ENCODE measurements at places on chromosomes 4 and X.
A peak's percentile ranks its signal among the peaks of the same experiment; 100 is the strongest.

DNA sequence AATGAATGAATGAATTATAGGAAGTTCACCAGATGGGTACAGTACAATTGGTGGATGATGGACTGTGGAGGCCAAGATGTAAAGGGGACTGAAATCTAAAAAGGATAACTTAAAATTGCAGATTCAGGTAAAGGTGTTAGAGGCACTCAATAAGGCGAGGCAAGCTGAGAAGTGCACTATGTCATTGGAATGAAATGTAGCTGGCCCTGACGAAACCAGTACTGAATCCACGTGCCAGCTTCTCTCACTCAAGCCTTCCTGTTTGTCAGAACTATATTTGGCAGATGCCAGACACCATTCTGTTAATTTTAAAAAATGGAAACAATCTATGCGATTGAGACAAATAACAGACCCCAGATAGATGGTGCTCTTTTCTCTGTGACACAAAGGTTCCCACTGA, 1039.1 kb upstream of the TENM3 start:
- H3K27me3 ChIP-seq, result no peaks in the 10 kb centered on the region
- H3K27ac ChIP-seq, result no peak overlapping the region
- no peak for DNase-seq
- no peak overlapping the region for H3K4me3 ChIP-seq
- H3K4me1 ChIP-seq, result no peaks in the 10 kb centered on the region
- H3K36me3 ChIP-seq, result no peaks in the 10 kb centered on the region

DNA sequence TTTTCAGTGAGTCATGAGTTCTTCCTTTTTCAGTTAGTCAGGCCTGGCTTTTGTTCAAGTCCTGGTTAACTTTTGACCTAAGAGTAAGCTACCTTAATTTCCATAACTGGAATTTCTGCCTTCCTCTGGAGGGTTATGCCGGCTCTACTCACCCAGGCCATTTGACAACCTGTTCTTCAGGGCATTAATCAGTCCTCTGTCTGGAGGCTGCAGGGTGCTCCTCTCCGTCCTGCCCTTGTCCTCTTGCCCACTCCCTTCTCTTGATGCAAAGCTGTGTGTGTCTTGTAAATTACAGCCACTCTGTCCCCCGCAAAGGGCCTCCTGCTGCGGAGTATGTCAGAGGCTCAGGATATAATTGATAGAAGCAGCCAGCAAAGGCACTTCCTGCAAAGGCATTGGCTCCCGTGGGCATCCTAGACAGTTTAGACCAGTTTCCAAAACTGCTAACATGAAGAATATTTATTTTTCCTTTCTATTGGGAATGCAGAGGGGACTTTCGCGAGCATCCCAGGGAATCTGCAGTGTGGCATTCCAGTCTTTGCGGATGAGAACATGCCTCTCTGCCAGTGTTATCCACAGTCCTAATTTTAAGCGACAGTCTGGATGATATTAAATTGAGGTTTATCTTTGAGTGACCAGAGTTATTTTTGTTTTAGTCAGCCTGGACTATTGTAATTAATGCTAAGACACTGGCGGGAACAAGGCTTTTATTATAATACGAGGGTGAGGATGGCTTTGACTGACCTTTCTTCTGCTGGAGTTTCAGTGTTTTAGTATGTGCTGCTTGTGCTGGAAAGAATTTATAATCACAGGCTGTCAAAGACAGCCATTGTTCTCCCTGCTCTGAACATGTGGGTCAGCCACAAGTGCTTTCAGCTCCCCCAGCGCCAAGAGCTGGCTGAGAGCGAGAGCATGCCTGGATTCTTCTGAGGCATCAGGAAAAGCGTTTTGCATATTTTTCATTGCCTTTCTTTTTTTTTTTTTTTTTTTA, 74.2 kb downstream of the LIMCH1 start:
- H3K27ac ChIP-seq, result peak overlapping the region; percentile 26
- no peaks in the 10 kb centered on the region for H3K27me3 ChIP-seq
- no peaks in the 10 kb centered on the region for H3K36me3 ChIP-seq
- peaks cover 4% of the 10 kb centered on the region for H3K4me1 ChIP-seq

GRCh38 chr4:36794716-36795115, 449.8 kb upstream of the NWD2 start:
- no peaks in the 10 kb centered on the region for H3K36me3 ChIP-seq
- H3K27ac ChIP-seq, result no peak overlapping the region
- no peak overlapping the region for H3K4me3 ChIP-seq
- DNase-seq, result no peak
- H3K4me1 ChIP-seq, result no peaks in the 10 kb centered on the region

GRCh38 chrX:70554081-70554480, 109.4 kb downstream of the DLG3 start:
- no peaks in the 10 kb centered on the region for H3K27me3 ChIP-seq
- no peak for DNase-seq
- no peaks in the 10 kb centered on the region for H3K4me1 ChIP-seq

DNA sequence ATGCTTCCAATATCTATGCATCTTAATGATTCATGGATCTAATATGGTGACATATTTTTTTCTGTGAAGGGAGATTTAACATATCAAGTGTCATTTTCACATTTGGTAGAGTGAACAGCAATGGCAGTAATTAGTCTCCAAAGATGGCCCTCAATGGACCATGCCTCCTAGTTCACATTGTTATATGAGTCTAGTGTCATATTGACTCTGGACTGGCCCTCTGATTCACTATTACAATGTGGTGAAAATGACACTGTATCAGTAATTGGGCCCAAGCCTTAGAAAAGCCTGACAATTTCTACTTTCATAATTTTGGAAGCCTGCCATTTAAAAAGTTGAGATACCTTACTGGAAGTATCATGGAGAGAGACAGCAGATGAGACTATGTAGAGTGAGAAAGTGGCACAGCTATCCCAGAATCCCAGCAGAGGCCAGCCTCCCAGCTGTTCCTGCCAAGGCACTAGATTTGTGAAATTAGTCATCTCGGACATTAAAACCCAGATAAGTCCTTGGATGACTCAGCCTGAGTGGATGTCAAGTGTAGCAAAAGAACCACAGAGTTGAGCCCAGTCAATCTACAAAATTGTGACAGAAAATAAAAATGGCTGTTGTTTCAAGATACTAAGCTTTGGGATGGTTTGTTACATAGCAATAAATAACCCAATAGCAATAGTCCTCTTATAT, 68.4 kb downstream of the ARHGEF38 start:
- H3K27ac ChIP-seq, result no peak overlapping the region
- no peaks in the 10 kb centered on the region for H3K4me1 ChIP-seq
- no peak for DNase-seq
- no peaks in the 10 kb centered on the region for H3K36me3 ChIP-seq

- no peaks in the 10 kb centered on the region for H3K27me3 ChIP-seq
- no peak overlapping the region for H3K27ac ChIP-seq
- DNase-seq, result no peak
- no peaks in the 10 kb centered on the region for H3K36me3 ChIP-seq
- no peak overlapping the region for H3K4me3 ChIP-seq
- no peaks in the 10 kb centered on the region for H3K4me1 ChIP-seq
These were observed 254.4 kb upstream of the FAT4 start for GRCh38 chr4:125060376-125060775.

DNA sequence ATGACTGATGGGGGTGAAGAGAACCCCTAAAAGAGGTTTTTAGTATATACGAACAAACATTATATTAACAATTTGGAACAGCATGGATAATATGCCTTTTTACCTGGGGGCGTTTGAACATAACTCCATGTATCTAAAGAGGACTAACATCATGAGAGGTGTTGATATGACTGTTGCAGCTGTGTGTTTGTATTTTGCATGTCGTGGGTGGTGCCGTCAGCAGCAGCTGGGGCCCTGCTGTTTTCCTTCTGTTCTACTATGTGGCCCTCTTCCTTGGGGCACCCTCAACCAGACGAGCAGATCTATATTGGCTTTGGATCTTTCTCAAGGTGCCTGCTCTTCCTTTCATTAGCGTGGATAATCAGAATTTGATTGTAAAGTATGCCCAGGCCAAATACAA, 11.2 kb downstream of the GBA3 start:
- no peak overlapping the region for H3K4me3 ChIP-seq
- H3K4me1 ChIP-seq, result no peaks in the 10 kb centered on the region
- no peaks in the 10 kb centered on the region for H3K27me3 ChIP-seq

- H3K4me1 ChIP-seq, result no peaks in the 10 kb centered on the region
- no peaks in the 10 kb centered on the region for H3K36me3 ChIP-seq
- DNase-seq, result no peak
These were observed 400.7 kb downstream of the ZNF674 start for GRCh38 chrX:46144566-46144965.

- no peaks in the 10 kb centered on the region for H3K4me1 ChIP-seq
- H3K4me3 ChIP-seq, result no peak overlapping the region
- peak; percentile 31 for DNase-seq
- no peaks in the 10 kb centered on the region for H3K36me3 ChIP-seq
- H3K27me3 ChIP-seq, result no peaks in the 10 kb centered on the region
- no peak overlapping the region for H3K27ac ChIP-seq
These were observed 66.3 kb downstream of the SRPX start for GRCh38 chrX:38154340-38154739.

DNA sequence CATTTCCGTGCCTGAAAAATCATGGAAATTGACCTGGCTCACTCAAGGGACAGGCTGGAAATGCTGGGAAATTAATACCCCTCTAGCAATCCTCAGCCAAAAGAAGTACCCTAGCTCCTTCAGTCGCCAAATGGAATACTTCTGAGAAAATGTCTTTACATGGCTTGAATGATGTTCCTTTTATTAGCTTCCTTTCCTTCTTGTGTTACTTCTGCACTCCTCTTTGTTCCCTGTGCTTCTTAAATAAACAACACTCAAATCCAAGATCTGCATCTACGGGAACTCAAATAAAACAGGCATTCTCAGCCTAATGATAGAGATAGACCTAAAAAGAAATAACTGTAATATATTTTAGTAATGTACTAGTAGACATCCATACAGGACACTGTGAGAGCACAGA, 36.1 kb downstream of the SPARCL1 start:
- no peak for DNase-seq
- H3K27me3 ChIP-seq, result no peaks in the 10 kb centered on the region
- no peak overlapping the region for H3K27ac ChIP-seq
- H3K4me1 ChIP-seq, result no peaks in the 10 kb centered on the region

DNA sequence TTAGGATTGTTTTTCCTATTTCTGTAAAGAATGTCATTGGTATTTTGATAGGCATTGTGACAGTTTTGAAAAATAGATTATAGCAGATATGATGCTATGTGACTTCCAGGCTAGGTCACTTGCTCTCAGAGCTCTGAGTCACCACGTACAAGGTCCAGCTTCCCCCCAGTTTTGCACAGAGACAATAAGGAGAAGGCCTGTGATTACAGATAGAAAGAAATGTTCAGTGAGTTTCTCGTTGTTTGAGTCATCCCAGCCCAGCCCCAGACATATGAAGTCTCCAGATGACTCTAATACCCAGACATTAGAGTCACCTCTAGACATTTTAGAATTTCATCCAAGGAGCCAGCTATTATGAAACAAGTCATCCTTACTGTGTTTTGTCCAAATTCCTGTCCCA, 57.2 kb downstream of the MFAP3L start:
- DNase-seq, result no peak
- no peak overlapping the region for H3K27ac ChIP-seq
- no peaks in the 10 kb centered on the region for H3K36me3 ChIP-seq
- H3K27me3 ChIP-seq, result no peaks in the 10 kb centered on the region
- H3K4me3 ChIP-seq, result no peak overlapping the region

DNA sequence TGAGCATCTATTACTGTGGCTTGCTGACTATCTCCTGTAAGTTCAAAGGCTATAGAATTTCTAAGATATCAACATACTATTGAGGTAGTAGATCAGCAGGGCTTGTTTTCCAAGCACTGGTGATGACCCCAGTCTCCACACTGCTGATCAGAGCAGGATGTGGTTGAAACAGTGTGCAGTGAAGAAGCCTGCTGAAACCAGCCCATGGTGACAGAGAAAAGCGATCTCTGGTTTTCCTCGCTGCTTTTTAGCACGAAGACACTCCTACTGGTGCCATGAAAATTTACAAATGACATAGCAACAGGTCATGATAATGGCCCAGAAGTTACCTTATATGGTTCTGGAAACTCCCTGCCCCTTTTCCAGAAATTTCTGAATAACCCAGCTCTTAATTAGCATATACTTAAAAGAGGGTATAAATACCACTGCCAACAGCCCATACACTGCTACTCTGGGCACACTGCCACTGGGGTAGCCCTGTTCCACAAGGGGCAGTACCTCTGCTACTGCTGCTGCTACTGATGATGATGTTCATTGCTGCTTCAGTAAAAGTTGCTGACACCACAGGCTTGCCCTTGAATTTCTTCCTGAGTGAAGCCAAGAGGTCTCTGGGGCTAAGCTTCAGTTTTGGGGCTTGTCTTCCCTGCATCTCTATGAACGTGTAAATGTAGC, 1689.5 kb upstream of the PCDH10 start:
- DNase-seq, result no peak
- H3K27ac ChIP-seq, result no peak overlapping the region
- H3K27me3 ChIP-seq, result no peaks in the 10 kb centered on the region
- no peaks in the 10 kb centered on the region for H3K4me1 ChIP-seq
- no peaks in the 10 kb centered on the region for H3K36me3 ChIP-seq
- no peak overlapping the region for H3K4me3 ChIP-seq

- H3K4me1 ChIP-seq, result no peaks in the 10 kb centered on the region
- no peak overlapping the region for H3K27ac ChIP-seq
- H3K36me3 ChIP-seq, result no peaks in the 10 kb centered on the region
- no peaks in the 10 kb centered on the region for H3K27me3 ChIP-seq
- DNase-seq, result no peak
These were observed 67.6 kb downstream of the POLA1 start for GRCh38 chrX:24761306-24761705.

GRCh38 chr4:183499389-183499788, 5.5 kb upstream of the ING2 start:
- no peaks in the 10 kb centered on the region for H3K27me3 ChIP-seq
- H3K4me1 ChIP-seq, result no peaks in the 10 kb centered on the region
- no peaks in the 10 kb centered on the region for H3K36me3 ChIP-seq
- H3K4me3 ChIP-seq, result no peak overlapping the region
- peak; percentile 24 for DNase-seq

All from colonic mucosa (tissue), 4 donors.